ENCODE measurements at places on chromosomes 12 and 14.
A peak's percentile ranks its signal among the peaks of the same experiment; 100 is the strongest.

GRCh38 chr12:112447106-112447505 is 28.4 kb downstream of the PTPN11 start:
- no peak for DNase-seq

DNA sequence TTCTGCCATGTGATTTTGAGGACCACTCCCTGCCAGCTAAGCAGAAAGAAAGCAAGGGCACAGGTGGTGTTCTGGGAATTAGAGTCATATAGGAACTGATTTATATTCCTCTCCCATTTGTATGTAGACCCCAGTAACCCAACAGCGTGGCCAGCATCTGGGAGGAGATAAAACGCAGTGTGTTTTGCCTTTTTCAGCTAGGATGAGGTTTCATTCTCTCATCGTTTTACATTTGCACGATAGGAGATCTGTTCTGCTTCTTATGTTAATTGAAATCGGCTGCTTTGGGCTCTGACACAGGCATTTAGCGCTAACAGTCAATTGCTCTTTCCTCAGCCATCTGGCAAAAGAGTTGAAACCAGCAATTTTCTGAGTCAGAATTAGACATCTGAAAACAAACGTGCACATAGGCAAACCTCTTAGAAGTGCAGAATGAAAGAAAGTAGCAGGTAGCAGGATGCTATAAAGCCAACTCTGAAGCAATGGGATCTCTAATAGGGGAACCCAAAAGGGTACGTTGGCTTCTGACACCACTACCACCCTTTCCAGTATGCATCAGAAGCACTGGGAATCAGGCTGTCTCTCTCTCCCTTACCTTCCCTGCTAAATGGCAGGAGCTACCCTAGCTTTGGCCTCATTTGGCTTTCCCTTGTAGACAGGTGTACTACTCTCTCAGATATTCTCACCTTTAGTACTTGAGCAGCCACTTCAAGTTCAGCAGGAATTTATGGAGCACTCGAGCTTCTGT is 219.1 kb downstream of the PHLDA1 start:
- DNase-seq, result no peak

GRCh38 chr12:88163371-88163770 is 21.3 kb downstream of the TMTC3 start:
- no peak for DNase-seq

DNA sequence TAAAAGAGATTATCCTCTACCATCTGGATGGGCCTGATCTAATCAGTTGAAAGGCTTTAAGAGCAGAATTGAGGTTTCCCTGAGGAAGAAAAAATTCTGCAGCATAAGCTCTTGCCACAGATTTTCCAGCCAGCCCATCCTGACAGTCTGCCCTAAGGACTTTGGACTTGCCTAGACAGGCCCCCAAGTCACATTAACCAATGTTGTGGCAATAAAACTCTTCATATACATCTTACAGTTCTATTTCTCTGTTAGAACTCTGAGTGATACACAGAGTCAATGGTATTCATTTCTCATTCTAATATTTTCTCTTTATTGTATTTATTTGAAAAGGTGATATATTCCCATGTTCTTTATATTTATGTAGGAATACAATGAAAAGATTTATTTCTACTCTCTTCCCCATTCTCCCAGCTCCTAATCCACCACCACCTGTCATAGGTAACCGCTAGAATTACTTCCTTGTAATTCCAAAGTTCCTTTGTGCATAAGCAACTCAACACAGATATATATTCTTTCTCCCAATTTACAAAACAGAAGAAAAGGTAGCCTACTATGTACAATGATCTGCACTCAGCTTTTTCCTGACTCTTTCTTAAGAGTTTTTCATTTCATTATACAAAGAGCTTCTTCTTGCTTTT is 182.1 kb downstream of the CAPZA3 start:
- no peak for DNase-seq

- DNase-seq, result no peak
These were observed 304.5 kb downstream of the GALC start for GRCh38 chr14:87688524-87688923.

DNA sequence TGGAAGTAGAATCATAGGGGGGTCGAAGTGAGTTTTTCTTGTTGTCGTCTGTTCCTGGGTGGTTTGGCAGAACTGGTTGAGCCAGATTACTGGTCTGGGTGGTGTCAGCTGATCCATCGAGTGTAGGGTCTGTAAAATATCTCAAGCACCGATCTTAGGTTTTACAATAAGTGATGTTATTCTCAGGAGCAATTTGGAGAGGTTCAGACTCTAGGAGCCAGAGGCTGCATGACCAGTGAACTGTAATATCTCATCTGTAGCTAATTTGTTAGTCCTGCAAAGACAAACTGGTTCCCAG is 9.7 kb upstream of the SERPINA1 start:
- DNase-seq, result no peak

DNA sequence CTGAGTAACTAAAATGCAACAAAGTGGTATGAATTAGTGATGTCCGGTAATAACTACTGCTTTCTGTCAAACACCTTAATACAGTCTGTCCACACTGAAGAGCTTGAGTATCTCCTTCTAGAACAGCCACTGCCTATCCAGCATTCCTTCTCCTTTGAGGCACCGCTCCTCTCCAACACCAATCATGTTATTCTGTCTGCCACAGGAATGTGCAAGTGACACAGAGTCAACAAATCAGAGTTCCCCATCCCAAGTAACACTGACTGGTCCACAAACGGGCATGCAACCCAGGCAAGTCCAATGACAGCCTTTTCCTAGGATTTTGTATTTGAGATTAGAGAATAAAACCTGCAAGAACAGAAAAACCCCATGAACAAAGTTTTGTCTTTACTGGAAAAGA is 3.8 kb downstream of the GXYLT1 start:
- DNase-seq, result no peak

GRCh38 chr14:72692696-72693095 is 201.2 kb downstream of the DPF3 start:
- DNase-seq, result no peak

DNA sequence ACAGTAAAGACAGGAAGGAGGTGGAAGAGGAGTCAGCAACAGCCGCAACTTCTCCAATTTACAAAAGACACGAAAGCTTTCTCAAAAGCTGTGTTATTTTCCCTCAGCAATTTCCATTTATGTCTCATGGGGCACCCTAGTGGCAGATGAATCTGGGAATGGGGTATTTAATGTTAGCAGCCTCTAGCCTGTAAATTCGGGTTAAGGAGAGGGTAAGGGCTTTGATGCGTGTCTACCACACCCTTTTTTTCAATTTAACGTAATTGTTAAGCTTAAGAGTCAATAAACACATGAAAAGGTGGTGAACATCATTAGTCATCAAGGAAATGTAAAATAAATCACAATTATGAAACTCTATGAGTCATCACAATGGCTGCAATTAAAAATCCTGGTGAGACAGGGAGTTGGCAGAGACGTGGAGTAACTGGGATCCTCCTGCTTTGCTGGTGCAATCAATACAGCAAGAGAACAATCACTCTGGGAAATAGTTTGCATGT is 986.4 kb downstream of the AACS start:
- DNase-seq, result no peak

DNA sequence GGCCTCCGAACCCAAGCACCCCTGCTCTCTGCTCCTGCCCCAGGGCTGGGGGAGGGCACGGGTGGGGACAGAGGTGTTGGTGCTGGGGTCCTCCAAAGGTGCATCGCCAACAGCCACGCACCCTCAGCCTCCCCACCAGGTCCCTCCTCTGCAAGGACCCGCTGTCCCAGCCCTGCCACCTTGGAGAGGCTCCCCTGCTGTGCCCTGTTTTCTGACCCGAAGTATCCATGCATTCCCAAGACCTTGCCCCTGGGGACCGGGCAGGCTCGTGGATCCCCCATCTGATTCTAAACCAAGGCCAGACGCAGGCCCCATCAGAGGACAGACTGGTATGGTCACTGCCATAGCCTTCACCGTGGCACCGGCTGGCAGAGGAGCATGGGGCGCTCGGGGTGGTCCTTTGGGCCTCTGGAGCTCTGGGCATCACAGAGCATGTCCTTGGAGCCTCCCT is 22.7 kb upstream of the BEGAIN start:
- DNase-seq, result no peak

DNA sequence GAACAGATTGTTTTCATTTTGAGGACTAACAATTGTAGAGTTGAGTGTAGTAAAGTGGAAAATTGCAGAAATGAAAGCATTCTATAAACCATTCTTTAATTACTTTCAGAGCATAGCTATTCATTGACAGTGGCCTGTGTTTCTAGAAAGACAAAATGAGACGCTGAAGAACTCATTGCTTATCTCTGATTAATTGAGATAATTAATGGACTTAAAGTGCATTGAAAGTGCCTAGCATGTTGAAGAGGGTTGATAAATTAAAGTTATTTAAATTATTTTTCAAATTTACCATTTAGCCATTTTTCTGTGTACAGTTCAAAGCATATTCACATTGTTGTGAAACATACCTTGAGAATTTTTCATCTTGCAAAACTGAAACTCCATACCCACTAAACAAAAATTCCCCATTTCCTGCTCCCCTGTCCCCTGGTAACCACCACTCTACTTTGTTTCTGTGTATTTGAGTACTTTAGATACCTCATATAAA is 57.4 kb downstream of the DAAM1 start:
- no peak for DNase-seq

DNA sequence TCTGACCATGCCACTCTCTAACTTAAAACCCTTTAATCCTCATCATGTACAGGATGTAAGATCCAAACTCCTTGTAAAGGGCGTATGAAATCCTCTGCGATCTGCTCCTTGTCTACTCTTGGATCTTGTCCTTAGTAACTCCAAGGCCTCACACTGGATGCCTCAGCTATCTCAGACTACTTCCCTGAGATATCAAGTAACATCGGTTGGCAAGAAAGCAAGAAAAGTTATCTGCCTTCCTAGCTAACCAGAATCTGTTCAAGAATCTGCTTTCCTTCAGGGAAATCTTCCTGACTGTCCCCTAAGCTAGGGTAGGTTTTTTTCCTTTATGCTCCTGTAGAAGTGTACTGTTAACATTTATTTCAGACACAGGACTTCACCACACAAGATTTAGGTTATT is 82.6 kb downstream of the TAOK3 start:
- no peak for DNase-seq

DNA sequence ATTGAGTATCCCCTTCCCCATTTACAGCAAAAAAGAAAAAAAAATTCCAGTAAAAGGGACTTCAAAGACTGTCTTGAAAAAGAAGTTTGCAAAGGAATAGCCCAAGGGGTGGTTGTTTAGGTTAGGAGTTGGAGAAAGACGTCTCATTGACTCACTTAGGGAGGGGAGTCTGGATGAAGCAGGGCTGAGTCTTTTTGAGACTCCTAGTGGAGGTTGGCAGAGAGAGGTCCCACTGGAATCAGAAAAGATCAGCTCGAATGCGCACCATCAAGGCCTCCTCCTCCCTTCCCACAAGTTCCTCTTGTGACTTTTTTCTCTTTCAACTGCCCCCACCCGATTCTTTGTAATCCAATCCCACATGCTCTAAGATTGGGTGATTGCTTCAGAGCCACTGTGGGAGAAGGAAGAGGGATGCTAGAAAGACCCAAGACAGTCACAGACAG is 1.9 kb downstream of the ARHGEF40 start:
- no peak for DNase-seq

DNA sequence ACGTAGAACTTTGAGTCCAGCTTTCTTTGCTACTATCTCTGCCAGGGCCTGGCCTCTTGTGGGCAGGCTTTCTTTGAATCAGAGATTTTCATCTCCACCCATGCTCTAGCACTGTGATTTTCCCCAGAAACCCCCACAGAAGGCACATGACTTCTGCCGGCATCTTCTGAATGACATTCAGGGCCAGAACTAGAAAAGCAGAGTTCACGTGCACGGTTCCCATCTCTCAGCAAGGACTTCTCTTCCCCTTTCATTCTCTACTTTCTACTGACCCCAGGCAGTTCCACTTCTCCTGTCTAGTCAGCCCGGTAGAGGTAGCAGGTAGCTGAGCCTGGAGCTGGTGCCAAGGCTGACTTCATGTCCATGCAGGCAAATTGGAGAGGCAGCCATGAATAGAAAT is 26.9 kb downstream of the BATF start:
- no peak for DNase-seq

DNA sequence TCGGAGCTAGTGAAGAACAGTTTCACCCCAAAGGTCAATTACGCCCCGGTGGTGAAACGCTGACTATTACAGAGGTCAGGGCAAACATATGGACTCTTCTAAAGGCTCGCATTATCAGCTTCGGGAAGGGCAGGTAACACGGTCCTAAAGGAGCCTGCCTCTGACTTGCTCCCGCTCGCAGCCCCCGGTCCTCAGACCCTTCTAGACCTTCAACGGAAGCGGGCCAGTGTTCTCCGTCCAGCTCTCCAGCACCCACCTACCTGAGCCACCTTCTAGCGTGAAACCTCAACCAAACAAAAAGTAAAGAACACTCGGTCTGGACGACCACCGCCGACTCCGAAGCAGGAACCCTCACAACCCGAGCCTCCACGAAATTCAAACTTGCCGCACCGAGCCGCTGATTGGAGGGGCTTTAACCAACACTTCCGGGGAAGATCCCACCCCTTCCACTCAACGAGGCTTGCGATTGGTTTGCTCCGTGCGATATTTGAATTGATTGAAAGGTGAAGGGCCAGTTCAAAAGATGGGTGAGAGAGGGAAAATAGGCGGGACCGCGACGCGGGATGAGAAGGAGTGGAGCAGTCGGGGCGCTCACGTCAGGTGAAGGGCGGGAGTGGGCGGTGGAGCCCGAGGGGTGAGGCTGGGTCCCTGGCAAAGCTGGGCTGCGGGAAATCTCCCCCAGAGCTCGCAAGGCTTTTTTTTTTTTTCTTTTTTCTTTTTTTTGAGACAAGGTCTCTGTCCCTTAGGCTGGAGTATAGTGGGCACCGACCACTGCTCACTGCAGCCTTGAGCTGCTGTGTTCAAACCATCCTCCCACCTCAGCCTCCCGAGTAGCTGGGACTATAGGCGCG is at the start of gene DLGAP5:
Gene DLGAP5, minus strand, starts transcription at position 383 of the 851 bp plus-strand sequence. CDS start 2,406 bp downstream, outside the sequence.
- DNase-seq, result peak; percentile 90

DNA sequence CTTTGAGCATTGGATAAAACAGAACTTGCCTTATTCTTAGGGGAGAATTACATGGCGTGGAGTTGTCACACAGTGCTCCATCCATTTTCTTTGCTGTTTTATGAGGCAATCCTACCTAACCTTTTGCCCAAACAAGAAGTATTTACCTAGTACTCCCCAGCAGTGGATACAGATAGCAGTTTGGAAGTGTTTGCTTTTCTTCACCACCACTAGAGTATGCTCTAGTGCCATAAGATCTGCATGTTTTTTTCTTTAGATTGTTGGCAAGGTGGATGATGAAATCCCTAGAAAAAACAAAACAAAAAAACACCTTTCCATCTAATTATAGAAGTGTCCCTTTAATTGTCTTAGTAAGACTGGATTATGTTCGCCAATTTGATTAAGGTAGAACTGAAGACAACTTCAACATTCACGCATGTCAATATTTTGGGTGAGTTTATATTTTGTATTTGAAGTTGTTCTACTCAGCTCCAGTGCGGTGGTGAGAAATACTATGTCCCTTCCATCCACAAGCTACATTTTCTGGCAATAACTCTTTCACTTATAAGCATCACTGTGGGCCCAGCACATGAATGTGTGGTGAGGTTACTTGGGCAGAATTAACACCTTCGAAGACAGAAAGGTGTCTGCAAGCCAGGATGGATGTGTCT is 23.6 kb upstream of the TMEM260 start:
- no peak for DNase-seq

DNA sequence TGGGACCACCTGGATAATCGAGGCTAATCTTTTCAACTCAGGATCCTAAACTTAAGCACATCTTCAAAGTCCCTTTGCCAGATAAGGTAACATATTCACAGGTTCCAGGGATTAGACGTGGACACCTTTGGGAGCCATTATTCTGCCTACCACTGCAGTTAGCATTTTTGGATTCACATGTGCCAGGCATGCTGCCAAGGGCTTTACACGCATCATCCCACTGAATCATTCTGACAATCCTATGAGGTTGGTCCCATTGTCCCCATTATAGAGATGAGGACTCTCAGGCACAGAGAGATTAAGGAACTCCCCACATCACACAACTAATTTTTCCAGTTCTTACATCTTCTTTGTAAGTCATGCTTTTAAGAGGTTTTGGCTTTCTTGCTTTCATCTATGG is 34.5 kb downstream of the RTN1 start:
- DNase-seq, result no peak

Measured in CD4-positive, alpha-beta T cell treated with Interferon gamma for 1 hour (primary cell).